ENCODE measurements at places on chromosomes 6 and 20.

GRCh38 chr6:148955441-148955840 lies 208.6 kb downstream of the UST start:
- no peak for DNase-seq

DNA sequence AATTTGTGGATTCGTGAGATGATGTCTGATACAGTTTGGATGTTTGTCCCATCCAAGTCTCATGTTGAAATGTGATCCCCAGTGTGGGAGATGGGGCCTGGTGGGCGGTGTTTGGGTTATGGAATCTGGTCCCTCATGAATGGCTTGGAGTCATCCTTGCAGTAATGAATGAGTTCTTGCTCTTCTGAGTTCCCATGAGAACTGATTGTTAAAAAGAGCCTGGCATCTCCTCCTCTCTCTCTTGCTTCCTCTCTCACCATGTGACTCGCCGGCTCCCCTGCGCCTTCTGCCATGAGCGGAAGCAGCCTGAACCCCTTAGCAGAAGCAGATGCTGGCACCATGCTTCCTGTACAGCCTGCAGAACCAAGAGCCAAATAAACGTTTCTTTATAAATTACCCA lies 30.5 kb upstream of the RPP40 start:
- DNase-seq: no peak

GRCh38 chr6:107801173-107801886 lies 22.8 kb downstream of the SCML4 start:
- no peak for DNase-seq

DNA sequence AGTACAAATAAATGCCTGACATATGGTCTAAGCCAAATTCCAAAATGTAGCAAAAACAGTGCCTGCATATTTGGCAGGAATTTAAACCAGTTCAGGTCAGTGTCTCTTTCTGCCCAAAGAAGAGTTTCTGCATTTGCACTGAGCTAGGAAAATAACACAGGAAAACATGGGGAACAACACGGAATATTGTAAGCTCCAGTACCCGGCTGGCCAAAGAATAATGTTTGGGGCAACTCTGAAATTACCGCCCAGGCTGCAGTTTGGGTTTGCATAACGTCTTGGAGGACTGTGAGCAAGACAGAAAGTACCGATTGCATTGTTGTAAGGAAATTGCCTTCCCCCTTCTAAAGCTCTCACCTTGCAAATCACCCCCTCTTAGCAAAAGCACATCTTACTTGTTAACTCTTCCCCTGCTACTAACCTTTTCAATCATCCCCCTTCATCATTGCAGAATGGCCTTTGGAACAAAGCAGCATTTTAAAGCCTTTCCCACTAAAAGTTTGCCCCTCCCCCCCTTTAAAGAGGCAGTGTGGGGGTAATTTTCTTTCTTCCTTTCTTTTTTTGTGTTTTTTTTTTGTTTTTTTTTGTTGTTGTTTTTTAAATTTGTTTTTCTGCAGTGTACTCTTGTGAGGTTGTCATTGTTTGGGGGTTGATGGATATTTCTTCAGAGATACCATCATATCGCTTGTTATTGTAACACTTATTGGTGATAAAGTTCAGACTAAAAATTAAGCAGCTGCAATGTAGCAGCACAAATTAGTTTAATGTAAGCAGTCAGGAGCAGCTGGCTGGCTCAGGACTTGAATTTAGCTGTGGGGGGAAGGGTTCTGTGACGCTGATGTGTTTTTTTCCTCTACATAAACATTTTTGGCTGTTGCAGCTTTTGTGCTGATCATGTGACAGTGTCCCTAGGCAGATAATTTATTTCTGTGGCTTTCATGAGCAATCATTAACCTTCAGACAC lies 100.0 kb upstream of the CITED2 start:
- DNase-seq: no peak

- no peak for DNase-seq
These were observed 31.2 kb upstream of the NFATC2 start for GRCh38 chr20:51573576-51574243.

GRCh38 chr6:105301072-105301503 lies 101.8 kb downstream of the PREP start:
- no peak for DNase-seq

GRCh38 chr6:125182237-125183008 lies 28.9 kb downstream of the TPD52L1 start:
- DNase-seq: no peak

- DNase-seq: no peak
These were observed 491.7 kb downstream of the DHX35 start for GRCh38 chr20:39453890-39454289.

GRCh38 chr6:33935439-33936080 lies 131.8 kb upstream of the MLN start:
- DNase-seq: no peak

GRCh38 chr6:155030148-155030720 lies 35.1 kb downstream of the TIAM2 start:
- no peak for DNase-seq

DNA sequence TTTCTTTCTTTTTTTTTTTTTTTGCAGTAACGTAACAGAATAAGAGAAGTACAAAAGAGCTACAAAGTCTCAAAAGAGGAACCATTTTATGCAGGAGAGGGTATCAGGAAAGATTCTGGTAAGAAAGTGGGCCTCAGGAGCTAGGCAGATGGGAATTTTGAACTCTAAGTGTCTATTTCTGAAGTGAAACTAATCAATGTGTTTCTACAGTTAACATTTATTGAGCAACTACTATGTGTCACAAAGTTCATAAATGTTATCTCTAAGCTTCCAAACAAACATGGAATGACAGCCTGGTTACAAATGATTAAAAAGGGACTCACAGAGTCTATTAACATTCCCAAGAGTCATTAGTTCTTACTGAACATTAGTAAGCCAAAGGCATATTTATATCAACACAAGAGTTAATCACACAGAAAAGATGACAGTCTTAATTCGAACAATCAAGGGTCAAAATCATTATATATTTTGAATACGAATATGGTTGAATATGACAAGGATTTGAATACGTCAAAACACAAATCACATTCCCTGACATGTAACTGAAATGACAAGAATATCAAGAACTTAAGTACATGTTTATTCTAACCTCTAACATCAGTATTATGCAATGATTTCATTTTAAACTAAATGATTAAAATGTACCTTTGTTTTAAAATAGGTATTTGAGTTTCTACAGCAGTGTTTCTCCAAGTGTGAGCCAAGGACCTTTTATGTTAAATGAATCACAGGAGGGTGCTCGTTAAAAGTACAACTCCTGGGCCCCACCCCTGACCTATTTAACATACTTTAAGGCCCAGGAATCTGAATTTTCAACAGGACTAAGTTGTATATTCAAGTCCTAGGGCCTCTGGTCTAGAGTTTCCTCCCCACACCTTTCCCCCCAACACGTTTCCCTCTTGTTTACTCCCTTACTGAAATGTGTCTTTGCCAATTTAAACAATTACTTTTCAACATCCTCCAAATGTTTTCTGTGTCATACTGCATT lies 89.7 kb downstream of the ATXN1 start:
- no peak for DNase-seq

DNA sequence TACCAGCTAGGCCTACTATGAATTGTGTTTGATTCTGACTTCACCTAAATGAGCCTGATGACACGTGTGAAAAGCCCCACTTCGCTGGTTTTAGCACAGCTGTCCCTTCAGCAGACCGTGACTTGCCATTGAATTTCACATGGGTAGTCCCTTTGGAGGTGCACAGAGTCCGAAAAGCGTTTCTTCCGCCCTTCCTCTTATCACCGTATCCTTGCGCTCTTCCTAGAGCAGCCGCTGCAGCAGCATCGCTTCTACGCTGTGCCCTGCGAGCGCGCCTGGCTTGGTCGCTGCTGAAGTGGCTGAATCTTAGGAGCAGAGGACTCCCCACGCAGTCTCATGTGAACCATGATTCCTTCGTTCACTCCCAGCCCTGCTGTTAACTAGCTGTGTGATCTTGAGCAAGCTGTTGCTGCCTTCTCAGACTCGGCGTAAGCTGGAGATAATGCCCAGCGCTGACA lies 127.0 kb downstream of the PACRG start:
- no peak for DNase-seq

DNA sequence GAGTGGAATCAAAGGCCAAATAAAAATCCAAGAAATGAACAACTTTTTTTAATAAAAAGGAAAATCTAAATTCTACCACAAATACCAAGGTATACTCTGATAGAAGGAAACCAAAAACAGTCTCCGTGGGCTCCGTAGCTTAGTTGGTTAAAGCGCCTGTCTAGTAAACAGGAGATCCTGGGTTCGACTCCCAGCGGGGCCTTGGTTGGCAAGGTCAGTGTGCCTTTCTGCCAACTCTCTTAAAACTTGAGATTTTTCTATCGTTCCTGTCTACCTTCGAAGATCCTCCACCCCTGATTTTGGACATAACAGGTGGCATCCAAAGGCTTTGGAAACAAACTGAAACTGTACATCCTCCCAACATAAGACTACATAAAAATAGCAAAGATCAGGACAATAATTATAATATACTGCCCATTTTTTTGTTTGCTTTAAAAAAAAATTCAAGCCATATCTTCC lies 197.9 kb downstream of the TRIM27 start:
- DNase-seq: peak; percentile 44

- no peak for DNase-seq
These were observed 77.7 kb downstream of the CHD6 start for GRCh38 chr20:41540459-41540858.

GRCh38 chr6:7938562-7939183 lies 28.1 kb upstream of the TXNDC5 start:
- DNase-seq: no peak

- DNase-seq: no peak
These were observed 104.9 kb upstream of the NXT1 start for GRCh38 chr20:23245553-23246181.

DNA sequence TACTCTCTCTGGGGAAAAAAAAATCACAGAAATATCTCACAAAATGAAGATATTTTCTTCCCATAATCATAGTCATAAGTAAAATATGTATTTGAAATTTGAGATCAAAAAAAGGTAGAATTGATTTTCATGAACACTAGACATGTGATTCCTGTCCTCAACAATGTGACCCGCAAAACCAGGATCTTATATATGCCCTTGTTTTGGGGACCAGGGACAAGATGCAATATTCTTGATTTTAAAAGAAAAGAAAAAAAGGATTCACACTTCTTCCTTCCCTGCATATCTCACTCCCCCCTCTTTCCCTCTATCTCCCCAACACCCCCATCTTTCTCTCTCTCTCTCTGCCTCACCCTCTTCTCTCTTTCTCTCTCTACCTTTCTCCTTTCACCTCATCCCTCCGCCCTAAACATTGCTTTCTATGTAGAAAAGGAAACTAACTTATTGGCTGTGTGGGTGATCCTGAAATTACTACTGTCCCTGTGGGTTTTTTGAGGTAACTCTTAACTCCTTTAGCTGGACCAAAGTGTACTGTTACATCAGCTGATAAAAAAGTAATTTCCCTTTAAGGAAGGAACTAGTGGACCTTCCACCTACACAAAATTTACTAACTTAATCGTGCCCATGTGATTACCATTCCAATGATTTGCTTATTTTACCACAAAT lies 85.6 kb downstream of the AIG1 start:
- no peak for DNase-seq

DNA sequence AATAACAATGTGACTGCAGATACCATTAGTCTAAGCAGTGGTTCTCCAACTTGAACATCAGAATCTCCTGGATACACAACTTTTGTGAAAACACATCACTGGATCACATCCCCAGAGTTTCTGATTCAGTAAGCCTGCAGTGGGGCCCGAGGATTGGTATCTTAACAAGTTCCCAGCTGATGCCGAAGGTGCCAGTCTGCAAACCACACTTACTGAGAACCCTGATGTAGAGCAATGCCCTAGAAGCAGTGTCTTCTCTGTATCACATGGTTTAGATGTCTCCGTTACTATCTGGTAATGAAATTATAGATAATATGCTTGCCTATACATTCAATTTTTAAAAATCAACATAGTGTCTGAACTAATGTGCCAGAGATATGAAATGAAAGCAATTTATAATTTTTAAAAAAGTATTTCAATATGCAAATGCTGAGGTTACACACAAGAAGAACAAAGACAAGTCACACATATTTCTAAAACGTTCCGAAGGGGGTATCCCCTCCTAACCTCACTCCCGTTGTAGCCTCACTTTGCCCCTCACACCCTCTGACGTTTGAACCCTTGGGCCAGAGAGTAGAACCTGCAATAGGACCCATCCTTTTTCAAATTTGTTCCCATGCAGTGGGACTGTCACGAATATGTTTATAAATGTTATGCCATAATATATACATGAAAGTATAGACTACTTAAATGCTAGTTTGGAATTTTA lies 115.4 kb upstream of the SAMD5 start:
- no peak for DNase-seq

DNA sequence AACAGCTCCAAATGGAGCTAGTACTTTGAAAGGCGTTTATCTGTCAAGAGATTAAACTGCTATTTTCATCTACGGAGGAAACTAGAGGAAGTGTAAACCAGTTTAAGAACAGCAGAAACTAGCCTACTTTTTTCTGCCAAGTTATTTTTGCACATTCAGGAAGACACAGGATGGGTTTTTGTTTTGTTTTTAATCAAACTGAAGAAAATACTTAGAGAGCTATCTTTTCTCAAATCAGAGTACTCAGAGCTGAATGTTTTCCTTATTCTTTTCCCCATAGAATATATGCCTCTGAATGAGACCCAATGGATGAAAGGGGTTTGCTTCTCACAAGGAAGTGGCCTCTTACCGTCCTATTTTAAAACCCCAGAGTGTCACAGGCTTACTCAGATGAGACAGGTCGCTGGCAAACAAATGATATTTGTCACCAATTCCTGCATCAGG lies 538.5 kb downstream of the CD83 start:
- no peak for DNase-seq

DNA sequence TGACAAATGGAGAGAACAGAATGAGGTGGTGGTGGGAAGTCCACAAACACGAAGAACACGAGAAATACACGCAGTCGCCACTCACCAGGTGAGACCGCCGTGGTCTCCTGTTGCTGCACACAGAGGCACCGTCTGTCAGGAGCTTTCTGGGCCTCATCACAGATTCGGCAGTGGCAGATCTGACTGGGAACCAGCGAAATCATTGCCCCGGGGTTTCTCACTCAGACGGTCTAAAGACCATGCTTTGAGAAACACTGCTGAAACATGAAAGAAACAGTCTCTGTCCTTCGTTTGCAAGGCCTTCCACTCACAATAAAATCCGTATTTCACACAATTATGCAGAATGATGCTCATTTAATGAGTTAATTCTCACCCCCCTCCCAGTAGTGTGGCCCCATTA lies 130.9 kb upstream of the AFDN start:
- no peak for DNase-seq

DNA sequence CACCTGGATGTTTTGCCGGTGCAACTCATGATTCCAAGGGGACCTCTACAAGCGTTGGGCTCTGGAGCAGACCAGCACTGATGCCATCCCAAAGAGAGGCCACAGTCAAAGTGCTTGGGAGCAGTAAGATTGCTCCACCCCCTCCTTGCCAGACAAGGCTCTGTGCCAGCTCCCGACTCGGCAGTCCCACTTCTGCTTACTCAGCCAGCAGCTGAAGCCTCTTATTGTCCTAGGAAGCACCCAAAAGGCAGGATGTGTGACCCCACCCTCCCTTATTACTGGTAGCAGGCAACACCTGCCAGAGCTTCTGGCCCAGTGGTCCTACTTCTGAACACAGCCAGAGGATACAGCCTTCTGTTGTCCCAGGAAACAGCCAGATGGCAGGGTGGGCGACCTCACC lies 614.2 kb downstream of the TENT5A start:
- DNase-seq: no peak
